T1000 (cell line): ENCODE measurements at places on chromosomes 1 and 21.

DNA sequence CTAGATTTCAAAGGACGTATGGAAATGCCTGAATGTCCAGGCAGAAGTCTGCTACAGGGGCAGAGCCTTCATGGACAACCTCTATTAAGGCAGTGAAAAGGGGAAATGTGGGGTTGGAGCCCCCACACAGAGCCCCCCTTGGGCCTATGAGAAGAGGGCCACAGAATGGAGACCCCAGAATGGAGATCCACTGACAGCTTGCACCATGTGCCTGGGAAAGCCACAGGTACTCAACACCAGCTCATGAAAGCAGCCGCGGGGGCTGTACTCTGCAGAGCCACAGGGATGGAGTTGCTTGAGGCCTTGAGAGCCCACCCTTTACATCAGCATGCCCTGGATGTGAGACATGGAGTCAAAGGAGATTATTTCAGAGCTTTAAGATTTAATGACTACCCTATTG, 108.7 kb downstream of the DMRTB1 start:
- DNase-seq = no peak

DNA sequence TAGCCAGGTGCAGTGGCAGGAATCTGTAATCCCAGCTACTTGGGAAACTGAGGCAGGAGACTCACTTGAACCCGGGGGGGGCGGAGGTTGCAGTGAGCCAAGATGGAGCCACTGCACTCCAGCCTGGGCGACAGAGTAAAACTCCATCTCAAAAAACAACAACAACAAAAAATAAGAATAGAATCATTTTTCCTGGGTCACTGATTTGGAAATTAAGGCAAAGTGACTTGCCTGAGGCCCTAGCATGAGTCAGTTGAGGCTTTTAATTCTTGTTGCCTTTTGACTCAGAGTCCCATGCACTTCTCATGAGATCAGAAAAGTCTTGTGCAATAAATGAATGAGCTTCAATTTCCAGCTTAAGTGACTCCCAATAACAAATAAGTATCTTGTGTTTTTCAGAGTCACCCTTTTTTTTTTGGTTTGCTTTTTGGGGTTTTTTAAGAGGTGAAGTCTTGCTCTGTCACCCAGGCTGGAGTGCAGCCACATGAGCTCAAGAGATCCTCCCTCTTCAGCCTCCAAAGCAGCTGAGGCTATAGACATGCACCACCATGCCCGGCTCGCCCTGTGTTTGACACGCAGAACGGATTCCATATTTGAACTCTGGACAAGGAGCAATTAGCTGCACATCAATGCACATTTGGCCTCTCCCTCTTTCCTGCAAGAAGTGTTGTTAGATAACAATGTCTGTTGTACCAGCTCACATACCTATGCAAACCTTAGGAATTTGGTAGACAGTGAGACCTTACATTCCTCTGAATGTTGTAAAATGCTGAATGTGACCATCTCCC, 3.4 kb upstream of the PLEKHM2 start:
- DNase-seq = peak; percentile 57

DNA sequence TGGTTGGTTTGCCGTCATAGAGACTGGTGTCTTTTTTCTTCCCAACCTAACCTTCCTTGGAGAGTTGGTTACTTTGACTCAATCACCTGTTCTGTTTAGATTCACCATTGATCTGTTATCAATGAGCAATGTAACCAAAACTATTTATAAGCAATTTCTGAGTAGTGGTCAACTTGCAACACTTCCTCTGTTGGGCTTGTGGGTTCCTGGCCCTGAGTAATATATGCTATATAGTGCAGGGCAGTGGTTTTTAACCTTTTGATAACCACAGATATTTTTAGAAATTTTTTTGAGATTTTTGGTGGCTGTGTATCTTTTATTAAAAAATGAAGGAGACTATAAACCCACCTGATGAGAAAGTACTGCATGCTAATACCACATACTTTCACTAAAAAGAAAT, 9.4 kb upstream of the XCL1 start:
- no peak for DNase-seq

DNA sequence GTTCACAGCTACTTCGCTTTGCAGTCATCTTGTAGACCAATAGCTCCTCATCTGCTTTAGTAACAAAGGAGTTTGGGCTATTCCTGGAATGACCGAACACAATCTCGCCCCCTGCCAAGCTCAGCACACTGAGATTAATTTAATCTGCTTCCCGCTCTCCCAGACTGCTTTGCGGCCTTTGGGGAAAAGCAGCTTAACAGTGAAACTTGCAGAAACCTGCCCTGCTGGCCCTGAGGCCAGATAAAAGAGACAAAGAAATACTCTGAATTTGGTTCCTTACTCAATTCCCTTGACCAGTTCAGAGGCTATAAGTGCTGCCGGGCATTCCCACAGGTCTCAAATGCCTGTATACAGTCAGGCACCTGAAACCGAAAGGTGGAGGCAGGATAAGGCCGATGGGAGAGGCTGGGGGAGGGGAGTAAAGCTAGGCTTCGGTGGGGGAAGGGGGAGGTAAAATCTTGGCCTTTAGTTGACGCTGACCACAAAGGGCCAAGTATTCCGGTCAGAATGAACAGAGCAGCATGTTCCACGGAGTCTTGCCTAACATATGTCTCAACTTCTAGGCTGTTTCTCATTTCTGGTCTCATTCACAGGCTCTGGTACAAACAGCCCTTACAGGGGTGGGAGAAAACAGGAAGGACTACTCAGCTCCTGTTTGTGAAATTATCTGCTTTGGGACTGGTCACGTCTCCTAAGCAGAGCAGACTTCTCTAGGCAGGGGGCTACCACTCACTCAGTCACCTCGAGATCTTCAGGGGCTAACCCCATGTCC, 17.7 kb upstream of the A3GALT2 start:
- no peak for DNase-seq

DNA sequence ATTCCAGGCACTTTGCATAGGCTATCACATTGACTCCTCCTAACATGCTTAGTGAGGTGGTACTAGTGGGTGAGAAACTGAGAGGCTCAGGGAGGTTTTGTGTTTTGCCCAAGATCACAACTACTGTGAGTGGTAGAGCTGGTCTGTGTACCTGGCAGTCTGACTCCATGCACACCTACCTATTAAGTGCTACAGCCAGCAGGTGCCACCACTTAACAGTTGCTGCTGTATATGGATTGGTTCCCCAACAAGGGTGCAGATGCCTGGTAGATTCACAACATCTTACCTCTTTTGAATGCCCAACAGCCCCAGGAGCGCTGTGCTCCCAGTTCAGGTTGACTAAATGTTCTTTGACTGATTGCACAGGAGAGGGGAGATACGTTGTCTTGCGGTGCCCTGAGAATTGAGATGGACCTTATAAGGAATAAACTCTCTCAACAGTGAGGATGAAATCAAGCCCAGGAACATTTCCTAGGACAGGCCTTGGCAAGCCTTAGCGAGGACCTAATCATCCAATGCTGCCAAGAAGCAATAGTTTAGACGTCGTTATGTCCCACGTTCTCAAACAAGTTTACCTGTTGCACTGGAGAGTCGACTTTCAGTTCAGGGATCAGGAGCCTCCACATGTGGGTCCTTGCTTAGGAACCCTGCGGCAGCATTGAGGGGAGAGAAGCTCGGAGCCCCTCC, 78.9 kb upstream of the F3 start:
- no peak for DNase-seq

DNA sequence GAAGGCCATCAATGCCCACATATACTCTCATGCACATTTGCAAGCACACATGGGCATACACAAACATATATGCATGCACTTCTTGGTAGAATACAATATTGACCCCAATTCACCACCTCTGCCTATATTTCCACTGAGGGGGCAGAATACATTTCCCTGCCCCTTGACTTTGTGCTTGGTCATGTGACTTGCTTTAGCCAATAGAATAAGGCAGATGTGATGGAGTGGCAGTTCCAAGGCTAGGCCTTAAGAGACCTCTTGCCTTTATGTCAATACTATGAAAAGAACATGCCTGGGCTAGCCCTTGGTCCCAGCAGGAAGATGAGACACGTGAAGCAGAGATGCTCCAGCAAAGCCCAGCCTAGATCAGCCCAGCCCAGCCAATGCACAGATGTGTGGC, 66.0 kb upstream of the GRIK3 start:
- no peak for DNase-seq

GRCh38 chr1:213982672-213983492, 4.9 kb upstream of the PROX1 start:
- DNase-seq = no peak

DNA sequence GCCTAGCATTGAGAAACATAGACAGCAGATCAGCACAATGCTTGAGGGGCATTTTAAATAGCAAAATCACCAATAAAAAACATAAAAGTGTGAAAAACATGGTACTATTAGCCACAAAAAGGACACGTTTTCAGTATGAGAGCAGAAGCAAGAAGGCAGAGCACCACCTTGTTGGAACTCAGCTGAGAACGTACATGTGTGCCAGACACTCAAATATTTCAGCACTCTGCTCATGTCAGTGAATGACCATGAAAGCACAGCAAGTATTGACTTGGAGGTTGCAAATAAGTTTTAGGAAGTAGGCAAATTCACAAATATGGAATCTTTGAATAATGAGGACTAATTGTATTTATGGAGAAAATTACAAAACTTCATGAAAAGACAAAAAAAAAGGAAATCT, 193.4 kb upstream of the PKN2 start:
- DNase-seq = no peak

DNA sequence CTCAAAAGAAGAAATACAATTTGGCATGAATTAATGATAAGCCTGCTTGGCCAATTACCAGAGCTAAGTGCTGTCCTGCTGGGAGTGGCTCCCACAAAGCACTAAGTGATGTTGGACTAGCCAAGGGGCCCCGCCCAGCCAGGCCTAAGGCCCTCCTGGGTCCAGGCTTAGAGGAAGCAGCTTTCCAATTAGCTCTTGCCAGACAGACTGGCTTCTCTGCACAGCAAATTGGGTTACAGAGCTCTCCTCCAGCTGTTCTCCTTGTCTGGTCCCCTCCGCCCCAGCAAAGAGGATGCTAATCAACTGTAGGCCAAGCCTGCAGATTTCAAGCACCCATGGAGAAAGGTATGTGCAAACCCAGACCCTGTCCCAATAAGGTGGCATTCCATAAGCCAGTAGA, 151.9 kb downstream of the DMRTA2 start:
- no peak for DNase-seq

DNA sequence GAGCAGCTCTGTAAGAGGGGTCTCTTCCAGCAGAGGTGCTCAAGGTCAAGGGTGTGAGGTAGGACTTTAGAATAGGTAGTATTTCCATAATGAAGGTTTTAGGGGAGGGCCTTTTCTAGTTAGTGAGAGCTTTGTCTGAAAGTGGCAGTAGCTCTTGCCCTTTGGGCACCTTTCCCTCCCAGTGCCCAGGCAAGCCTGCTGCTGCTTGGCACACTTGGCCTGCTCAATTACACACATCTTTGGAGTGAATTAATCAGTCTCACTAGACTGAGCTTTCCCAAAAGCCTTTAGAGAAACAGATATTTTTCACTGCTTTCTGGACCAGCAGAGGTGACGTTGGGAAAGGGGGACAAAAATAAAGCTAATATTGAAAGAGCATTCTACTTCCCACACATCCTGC, 48.0 kb downstream of the MAB21L3 start:
- no peak for DNase-seq

DNA sequence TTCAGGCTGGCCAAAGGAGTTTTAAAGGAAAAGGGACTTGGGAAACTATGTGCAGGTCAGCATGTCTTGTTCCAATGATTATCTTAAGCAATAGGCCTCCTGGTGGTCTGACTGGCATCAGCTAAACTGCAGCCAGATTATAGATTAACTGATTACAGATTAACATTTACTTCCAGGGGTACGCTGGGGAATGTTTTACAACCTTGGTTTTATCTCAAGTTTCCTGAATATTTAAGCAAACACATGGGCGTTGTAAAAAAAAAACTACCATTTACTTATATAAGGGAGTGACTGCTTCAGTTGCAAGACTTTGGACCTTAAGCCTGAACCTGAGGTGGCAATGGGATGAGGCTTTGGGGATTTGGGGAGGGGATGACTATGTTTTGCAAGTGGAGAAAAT, 600.6 kb upstream of the B3GALT2 start:
- DNase-seq = no peak

DNA sequence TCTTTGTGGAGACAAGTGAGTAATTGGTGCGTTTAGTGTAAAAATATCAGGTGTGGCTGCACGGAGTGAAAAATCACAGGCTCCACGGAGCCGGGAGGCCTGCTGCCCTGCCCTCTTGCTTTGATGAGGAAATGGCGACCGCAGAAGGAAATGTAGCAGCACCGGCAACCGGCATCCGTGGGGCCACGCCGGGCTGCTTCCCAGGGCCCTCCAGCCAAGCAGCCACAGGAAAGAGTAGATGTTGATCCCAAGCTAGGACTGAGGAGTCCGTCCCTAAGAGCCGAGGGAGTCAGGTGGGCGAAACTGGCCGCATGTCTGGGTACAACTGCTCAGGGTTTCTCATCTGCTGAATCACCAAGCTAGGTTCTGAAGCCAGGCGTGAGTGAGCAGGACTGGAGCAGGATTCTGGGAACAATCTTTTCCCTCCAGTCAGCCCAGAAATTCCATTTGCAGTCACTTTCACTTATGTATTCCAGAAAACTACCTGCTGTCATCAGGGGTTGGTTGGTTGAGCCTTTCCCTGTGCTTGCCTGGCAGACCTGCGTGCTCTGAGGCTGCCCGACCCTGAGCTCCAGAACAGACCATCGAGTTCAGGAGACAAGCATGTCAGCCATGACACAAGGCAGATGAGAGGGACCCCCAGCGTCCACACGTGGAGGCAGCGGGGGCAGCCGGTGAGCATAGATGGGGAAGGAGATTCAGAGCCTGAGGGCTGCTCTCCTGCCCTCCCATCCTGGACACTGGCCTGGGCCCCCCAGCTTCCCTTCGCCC, 5.8 kb upstream of the ITGB2 start:
- DNase-seq = no peak

- no peak for DNase-seq
Measured at GRCh38 chr1:89339039-89339438, 24.8 kb upstream of the GBP6 start.

DNA sequence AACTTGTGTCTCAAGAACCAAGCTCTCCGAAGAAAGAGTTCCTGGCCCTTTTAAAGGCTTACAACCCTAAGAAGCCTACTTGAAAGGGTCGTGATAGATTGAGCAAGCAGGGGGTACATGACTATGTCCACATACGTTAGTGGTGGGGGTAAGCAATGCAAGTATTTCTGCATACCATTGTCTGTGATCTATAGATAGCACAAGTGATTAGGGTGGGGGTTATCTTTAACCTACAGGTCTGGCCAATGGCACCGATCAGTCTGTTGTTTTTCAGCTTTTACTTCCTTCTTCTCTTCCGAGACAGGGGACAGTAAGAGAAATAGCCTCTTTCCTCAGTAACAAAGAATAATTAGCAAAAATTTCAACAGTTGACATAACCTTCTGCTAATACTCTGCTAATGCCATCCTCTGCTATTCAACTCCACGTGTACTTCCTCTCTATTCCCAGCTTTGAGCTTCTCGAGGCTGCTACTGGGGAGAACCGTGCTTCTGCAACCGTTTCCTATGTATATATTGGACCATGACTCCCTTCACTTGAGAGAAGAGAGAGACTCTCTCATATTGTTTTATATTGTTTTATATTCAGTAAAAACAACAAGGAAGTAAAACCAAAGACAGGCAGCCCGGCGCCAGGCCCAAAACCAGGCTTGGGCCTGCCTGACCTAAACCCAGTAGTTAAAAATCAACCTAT, 727.7 kb upstream of the NCAM2 start:
- DNase-seq = no peak
